GM12878 (cell line): ENCODE measurements at places on chromosomes 12 and 14. TPM values are rescaled to one million over a fixed set of nuclear protein-coding genes. Genes with fewer than 3 reads are reported as not detected.

Gene GPX2
- not detected in 2 replicates for polyA plus RNA-seq

Gene CD4
- polyA plus RNA-seq = 0.26 and 0.57 TPM in 2 replicates

Gene MYF6
- polyA plus RNA-seq = not detected in 2 replicates

Gene RIMBP2
- 0.06 and 0.33 TPM in 2 replicates for polyA plus RNA-seq

Gene FOXN4
- not detected in 2 replicates for polyA plus RNA-seq

Gene TAS2R7
- polyA plus RNA-seq = not detected in 2 replicates

Gene SLC5A8
- polyA plus RNA-seq = not detected in 2 replicates

Gene FOXM1
- 37.0 and 40.4 TPM in 2 replicates for polyA plus RNA-seq

Gene DDN
- 0.69 and 0.70 TPM in 2 replicates for polyA plus RNA-seq

Gene MAP3K9
- 1.3 TPM in 2 replicates for polyA plus RNA-seq

Gene RNASE7
- polyA plus RNA-seq = not detected in 2 replicates

Gene LMNTD1
- polyA plus RNA-seq = not detected in 2 replicates

Gene OTOGL
- polyA plus RNA-seq = 0.04 and 0.09 TPM in 2 replicates

Gene CMA1
- polyA plus RNA-seq = not detected in 2 replicates

Gene RFLNA
- not detected in 2 replicates for polyA plus RNA-seq

Gene MYL2
- polyA plus RNA-seq = 0.39 and 0.50 TPM in 2 replicates

Gene HVCN1
- polyA plus RNA-seq = 126 and 132 TPM in 2 replicates

Gene NTN4
- polyA plus RNA-seq = not detected in 2 replicates

Gene EPYC
- not detected in 2 replicates for polyA plus RNA-seq

Gene APOF
- 0.12 TPM in 1 of 2 replicates, not detected in the other for polyA plus RNA-seq

Gene ETFBKMT
- 0.84 and 1.1 TPM in 2 replicates for polyA plus RNA-seq

Gene ZDHHC22
- not detected in 2 replicates for polyA plus RNA-seq

Gene MSI1
- polyA plus RNA-seq = not detected in 2 replicates

Gene RTRAF
- polyA plus RNA-seq = 533 and 540 TPM in 2 replicates

Gene TAS2R19
- 0.20 and 0.22 TPM in 2 replicates for polyA plus RNA-seq

Gene UNG
- 81.9 and 87.7 TPM in 2 replicates for polyA plus RNA-seq

Gene GRIN2B
- not detected in 2 replicates for polyA plus RNA-seq

Gene SVOP
- not detected in 2 replicates for polyA plus RNA-seq

Gene SMIM41
- not detected in 2 replicates for polyA plus RNA-seq

Gene HCAR1
- polyA plus RNA-seq = not detected in 2 replicates

Gene AICDA
- polyA plus RNA-seq = 19.1 and 24.9 TPM in 2 replicates

Gene SIX4
- not detected in 2 replicates for polyA plus RNA-seq

Gene PXMP2
- 31.3 and 66.7 TPM in 2 replicates for polyA plus RNA-seq

Gene CCND2
- 181 and 200 TPM in 2 replicates for polyA plus RNA-seq

Gene HCAR3
- polyA plus RNA-seq = 1.9 and 2.2 TPM in 2 replicates

Gene CACNA2D4
- polyA plus RNA-seq = 1.0 and 1.4 TPM in 2 replicates

Gene SERPINA10
- not detected in 2 replicates for polyA plus RNA-seq

Gene INHBE
- 0.09 and 0.10 TPM in 2 replicates for polyA plus RNA-seq

Gene STYK1
- 0.76 and 0.82 TPM in 2 replicates for polyA plus RNA-seq

Gene ESPL1
- polyA plus RNA-seq = 17.1 and 21.1 TPM in 2 replicates

Gene HIP1R
- polyA plus RNA-seq = 12.2 and 12.9 TPM in 2 replicates

Gene PDZRN4
- polyA plus RNA-seq = not detected in 2 replicates

Gene C12orf56
- polyA plus RNA-seq = not detected in 2 replicates

Gene RDH5
- 5.5 and 5.8 TPM in 2 replicates for polyA plus RNA-seq

Gene MIPOL1
- polyA plus RNA-seq = not detected in 2 replicates

Gene REC8
- polyA plus RNA-seq = 45.9 and 50.5 TPM in 2 replicates

Gene CACNB3
- polyA plus RNA-seq = 0.62 and 0.78 TPM in 2 replicates

Gene HOXC5
- polyA plus RNA-seq = not detected in 2 replicates
